ENCODE measurements at places on chromosomes 13 and 19.

- no peak for DNase-seq
Observed at GRCh38 chr19:2653710-2654707, 48.5 kb downstream of the GNG7 start.

- DNase-seq: no peak
Observed at GRCh38 chr13:50955798-50956197, 46.2 kb downstream of the RNASEH2B start.

- DNase-seq: no peak
Observed at GRCh38 chr13:30998136-30999088, 66.0 kb downstream of the TEX26 start.

DNA sequence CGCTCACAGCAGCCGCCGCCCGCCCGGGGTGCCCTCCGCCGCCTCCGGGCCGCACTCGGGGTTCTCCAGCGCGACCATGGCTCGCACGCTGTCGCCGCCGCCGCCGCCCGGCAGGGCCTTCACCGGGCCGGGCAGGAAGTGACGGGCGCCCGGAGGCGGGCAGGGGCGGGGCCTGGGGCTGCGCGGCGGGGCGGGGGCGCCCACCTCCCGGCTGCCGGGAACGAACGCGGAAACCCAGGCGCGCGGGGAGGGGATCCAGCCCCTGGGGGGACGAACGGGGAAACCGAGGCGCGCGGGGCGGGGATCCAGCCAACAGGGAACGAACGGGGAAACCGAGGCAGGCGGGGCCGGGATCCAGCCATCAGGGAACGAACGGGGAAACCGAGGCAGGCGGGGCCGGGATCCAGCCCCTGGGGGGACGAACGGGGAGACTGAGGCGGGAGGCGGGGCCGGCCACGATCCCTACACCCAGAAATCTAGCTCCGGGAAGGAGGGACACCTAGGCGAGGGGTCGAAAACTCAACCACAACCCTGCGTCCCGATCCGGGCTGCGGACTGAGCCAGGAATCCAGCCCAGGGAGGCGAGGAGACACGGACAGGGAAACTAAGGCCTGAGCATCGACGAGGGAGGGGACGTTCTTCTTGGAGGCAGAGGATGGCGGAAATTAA is at the start of gene R3HDM4:
Gene R3HDM4 (minus strand): TSS at position 140 of the 669 bp plus-strand sequence. CDS start 62 bp downstream, at position 78.
- DNase-seq: peak; percentile 82

GRCh38 chr13:23868521-23868920 is 20.7 kb downstream of the MIPEP start:
- no peak for DNase-seq

DNA sequence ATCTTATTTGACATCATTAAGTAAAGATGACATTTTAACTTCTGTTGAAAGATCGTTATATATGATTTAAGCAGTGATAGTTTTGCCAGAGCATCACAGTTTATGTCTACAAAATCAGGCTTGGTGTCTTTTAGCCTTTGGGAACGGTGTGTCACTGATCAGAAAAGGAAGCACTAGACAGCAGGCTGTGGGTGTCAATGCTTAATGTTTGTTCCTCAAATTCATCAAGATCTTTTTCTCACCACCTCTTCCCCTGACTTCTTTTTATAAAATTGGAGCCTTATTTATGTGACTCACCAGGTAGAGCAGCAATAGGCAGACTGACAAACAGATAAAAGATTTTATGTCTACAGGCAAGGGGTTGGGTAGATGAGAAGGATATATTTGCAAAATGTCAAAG is 1558.5 kb downstream of the EFNB2 start:
- no peak for DNase-seq

GRCh38 chr19:43420954-43421353 is 6.3 kb downstream of the TEX101 start:
- DNase-seq: no peak

- DNase-seq: no peak
Observed at GRCh38 chr13:83536941-83537340, 345.3 kb downstream of the SLITRK1 start.

DNA sequence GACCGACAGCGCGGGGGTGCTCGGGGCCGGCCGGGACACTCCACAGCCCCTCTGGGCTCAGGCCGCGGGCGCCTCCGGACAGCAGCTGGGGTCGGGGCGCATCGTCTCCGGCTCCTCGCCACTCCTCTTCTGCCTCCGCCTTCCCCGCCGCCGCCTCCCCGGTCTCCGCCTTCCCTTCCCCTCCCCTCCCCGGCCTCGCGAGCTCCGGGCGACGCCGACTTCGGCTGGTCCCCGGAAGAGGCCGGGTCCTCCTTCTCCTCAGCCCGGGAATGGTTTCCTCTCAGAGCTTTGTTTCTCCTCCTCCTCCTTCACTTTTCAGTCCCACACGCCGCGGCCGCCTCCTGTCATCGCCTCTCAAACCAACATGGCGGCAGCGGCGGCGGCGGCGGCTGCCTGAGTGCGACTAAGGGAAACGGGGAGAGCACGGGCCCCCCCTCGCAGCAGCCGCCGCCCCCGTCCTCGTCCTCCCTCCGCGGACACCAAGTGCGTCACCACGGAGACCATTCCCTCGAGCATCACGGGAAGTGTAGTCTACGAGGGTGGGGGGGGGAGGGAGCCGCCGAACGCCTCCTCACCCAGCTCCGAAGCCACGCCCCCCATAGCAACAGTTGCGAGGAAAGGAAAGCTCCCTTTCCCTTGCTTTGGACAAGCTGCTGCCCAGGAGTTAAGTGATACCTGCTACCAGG is at the start of gene UBL3:
Gene UBL3 (minus strand): TSS at position 405 of the 686 bp plus-strand sequence. CDS start 1,079 bp downstream, outside the sequence.
- peak; percentile 93 for DNase-seq

DNA sequence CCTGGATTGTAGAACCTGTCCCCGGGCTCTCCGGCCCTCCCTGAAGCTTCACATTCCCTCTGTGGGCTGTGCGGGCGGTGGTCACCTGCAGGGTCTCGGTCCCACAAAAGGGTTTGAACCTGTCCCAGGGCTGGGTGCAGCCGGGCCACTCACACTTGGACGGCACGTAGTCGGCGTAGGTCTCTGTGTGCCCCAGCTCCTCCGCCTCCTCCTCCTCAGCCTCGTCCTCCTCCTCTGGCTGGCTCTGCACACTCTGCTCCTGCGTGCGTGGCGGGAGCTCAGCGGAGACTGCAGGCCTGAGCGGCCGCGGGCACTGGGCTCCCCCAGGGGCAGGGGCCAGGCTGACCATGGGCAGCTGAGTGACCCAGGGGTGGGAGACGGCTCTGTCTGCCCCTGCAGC is 19.6 kb downstream of the GPX4 start:
- DNase-seq: no peak

- DNase-seq: peak; percentile 22
Observed at GRCh38 chr19:54415208-54415900, at the start of gene TTYH1. Gene TTYH1 (plus strand): TSS chr19:54415464. CDS start chr19:54415553, 89 bp downstream.

- no peak for DNase-seq
Observed at GRCh38 chr13:76913898-76914297, 27.7 kb upstream of the KCTD12 start.

DNA sequence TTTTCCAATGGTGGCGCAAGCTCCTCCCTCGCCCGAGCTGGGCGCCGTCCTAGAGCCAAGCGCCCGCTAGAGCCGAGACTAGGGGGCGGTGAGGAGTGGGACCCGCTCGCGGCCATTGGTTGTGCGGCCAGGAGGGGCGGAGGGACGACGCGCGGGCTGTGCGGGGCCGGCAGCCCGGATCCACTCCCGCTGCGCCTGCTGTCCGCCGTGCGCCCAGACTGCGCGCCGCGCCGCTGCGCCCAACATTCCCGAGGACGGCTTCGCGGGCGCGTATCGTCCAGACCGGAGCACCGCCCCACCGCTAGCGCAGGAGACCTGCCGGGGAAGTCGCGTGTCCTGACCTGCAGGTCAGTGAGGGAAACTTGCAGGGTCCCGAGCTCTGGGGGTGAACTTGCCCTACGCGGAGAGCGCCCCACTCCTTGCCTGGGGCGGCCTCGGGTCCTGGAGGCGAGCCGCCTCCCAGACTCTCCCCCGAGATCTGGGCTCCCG is at the start of gene SERTM1:
Gene SERTM1 (plus strand): TSS at position 183 of the 489 bp plus-strand sequence. CDS start 21,059 bp downstream, outside the sequence.
- DNase-seq: no peak

DNA sequence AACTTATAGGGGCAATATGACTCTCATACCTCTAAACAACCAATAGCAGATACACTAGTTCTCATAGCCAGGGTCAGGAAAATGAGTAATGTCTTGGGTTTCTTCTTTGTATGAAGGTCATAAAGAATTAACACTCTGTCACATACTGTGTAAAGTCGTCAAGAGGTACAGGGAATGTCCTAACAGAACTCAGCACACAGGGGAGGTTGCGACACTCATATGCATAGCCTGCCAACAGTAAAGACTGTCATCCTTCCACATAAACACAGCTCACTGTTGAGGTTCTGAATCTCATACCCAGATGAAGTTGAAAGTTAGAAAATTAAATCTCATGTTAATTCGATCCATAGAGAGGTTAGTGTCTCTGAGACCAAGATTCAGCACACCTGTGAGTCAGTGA is 34.2 kb upstream of the ZNF254 start:
- DNase-seq: no peak

GRCh38 chr19:49642492-49643035 is 555 bp downstream of the SCAF1 start:
- DNase-seq: no peak

DNA sequence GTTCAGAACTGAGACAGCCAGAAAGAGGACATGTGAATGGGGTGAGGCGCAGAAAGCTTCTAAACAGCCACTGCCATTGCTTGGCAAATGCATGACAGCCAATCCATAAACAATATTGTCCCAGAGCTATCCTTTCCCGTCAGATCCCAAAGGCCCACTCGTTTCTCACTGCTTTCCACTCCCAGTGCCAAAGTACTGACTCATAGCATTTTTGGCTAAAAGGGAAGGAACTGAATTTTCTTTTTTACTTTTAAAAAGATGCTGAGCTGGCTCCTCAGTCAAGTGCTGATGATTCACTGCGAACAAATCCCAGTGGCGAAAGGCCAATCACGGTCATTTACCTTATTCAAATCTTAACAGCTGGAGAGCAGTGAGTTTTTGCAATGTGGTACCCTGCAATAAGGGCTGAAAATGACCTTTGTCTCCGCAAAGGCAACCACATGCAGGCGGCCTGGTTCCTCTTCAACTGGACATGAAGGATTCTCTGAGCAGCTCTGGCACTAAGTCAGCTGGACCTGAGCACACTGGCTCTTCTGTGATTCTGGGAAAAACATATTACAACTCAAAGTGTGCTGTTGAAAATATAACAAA is 151.7 kb downstream of the DCLK1 start:
- no peak for DNase-seq

DNA sequence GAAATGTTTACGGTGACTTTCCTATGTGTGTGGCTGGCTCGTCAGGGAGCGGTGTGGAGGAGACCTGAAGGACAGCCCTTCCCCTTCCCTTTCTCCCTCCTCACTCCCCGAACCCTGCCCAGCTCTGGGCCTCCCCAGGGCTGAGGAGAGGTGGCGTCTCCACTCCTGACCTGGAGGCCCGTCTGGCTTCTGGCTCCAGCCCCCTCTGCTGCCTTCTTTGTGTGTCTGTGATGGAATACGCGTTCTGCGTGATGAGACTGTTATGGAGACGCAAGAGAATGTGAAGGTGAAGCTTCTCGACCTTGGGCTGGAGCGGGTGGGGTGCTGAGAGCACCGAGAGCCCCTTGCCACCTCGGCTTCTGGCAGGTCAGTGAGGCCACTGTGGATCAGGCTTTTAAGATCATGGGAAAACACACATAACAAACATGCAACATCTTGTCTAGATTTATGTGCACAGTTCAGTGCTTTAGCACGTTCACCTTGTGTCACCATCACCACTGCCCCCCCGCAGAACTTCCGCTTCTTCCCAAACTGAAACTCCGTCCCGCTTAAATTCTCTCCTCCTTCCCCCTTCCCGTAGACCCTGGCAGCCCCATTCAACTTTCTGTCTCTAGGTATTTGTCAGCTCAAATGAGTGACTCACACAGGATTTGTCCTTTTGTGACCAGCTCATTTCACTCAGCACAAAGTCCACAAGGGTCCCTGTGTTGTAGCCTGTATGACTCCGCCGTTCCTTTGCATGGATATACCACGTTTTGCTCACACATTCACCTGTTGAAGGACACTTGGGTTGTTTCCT is 24.7 kb downstream of the ATP11A start:
- no peak for DNase-seq

- no peak for DNase-seq
Observed at GRCh38 chr13:50419331-50419865, 404.2 kb downstream of the KCNRG start.

- DNase-seq: no peak
Observed at GRCh38 chr19:8093740-8094139, 41.2 kb downstream of the CCL25 start.

GRCh38 chr13:50668691-50669271 is 174.7 kb downstream of the DLEU7 start:
- no peak for DNase-seq

DNA sequence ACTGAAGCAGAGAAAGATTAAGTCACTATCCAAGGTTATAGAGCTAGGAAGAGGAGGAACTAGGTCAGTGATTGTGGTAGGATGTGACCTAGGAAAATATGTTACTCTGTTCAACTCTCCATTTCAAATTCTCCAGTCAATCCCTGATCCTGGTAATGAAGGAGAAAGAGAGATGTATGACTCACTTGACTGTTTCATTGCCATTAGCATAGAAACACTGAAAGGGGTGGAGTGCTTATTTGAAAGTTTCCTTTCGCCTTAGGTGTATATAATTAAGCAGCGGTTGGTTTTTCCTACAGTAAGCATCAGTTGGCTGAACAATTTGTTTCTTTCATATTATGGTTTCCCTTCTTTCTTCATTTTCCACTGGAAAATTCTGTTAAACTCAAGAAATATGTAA is 198.1 kb upstream of the CSNK1A1L start:
- DNase-seq: no peak

- DNase-seq: peak; percentile 67
Observed at GRCh38 chr13:40764587-40765403, 6.2 kb downstream of the MRPS31 start.

DNA sequence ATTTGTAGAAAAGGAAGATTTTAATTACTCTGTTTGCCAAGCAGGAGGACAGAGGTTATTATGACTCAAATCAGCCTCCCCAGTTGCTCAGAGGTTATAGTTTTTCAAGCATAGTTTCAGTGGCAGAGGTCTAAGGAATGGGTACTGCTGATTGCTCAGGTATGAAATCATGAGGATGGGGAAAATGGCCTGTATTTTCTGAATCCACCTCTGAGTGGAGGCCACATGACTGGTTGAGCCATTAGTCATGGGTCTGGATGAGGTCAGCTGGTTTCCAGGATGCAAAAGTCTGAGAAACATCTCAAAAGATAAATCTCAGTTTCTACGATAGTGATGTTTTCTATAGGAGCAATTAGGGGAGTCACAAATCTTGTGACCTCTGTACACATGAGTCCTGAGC is 62.8 kb upstream of the CEACAM8 start:
- no peak for DNase-seq

GRCh38 chr13:51518827-51519226 is 65.4 kb upstream of the WDFY2 start:
- peak; percentile 27 for DNase-seq

GRCh38 chr19:2627855-2628254 is 74.6 kb downstream of the GNG7 start:
- no peak for DNase-seq

- peak; percentile 6 for DNase-seq
Observed at GRCh38 chr13:75870397-75870903, 234.3 kb downstream of the LMO7 start.

DNA sequence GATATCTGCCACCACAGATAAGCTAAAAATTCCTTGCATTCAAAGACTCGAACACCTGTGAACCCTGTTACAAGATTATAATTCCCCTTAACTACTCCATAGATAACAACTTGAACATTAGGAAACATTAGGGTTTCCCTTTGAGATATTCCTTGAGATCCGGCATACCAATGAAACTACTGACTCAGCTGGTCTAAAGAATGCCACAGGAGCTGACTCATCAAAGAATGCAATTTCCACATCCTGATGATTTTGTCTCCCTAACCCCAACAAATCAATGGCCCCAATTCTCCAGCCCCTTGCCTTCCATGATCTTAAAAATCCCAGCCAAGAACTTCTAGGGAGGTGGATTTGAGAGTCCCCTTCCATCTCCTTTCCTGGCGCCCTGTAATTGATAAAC is 35.6 kb upstream of the ZNF599 start:
- DNase-seq: no peak

- DNase-seq: peak; percentile 73
Observed at GRCh38 chr13:46553886-46554858, 1.2 kb downstream of the LRCH1 start.

Data from stimulated activated CD4-positive, alpha-beta T cell treated with anti-CD3 and anti-CD28 coated beads, Interleukin-4, amount 100 ng/mL, for 24 hours (primary cell).